ENCODE measurements at places on chromosomes 12 and 14.
A peak's percentile ranks its signal among the peaks of the same experiment; 100 is the strongest.

DNA sequence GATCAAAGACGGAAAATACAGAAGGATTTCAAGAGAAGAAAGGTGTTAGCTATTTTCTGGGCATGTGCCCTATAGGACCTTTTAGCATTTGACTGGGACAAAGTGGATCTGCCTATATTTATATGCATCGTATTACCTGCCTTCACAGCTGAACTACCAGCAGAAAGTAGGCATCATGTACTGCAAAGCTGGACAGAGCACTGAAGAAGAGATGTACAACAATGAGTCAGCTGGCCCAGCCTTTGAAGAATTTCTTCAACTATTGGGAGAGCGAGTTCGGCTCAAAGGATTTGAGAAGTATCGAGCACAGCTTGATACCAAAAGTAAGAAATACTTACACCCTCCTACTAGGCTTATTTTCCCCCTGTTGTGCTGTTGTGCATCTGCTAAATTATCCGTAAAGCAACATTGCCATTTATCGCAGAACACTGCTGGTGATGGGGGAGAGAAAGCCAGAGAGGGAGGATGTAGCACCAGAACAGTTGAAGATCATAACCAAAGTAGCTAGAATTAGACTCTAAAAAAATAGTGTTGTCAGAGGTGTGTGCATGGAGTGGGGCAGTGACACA is 282.0 kb upstream of the RGS6 start:
- H3K4me1 ChIP-seq = peaks cover 1% of the 10 kb centered on the region
- peaks cover 3% of the 10 kb centered on the region for H3K36me3 ChIP-seq
- H3K27ac ChIP-seq = peak overlapping the region; percentile 24
- H3K27me3 ChIP-seq = no peaks in the 10 kb centered on the region
- no peak for DNase-seq
- H3K4me3 ChIP-seq = no peak overlapping the region

DNA sequence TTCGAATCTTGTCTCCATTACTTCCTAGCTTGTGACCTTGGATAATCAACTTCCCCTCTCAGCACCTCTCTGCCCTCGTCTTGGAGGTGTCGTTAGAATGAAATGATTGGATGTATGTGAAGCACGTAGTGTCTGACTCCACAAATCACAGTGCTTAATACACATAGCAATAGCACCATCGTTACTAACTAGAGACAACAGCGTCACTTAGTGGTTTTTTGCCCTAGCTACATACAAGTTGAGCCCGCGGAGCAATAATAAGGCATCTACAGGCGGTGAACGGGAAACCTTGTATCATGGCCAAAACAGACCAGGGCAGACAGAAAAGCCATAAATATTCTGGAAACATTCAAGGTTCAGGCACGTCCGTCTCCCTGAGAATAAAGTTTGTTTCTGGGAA is 154.9 kb downstream of the ASCL4 start:
- H3K4me3 ChIP-seq = no peak overlapping the region
- no peaks in the 10 kb centered on the region for H3K27me3 ChIP-seq
- peak; percentile 30 for DNase-seq
- H3K27ac ChIP-seq = no peak overlapping the region
- H3K4me1 ChIP-seq = no peaks in the 10 kb centered on the region

DNA sequence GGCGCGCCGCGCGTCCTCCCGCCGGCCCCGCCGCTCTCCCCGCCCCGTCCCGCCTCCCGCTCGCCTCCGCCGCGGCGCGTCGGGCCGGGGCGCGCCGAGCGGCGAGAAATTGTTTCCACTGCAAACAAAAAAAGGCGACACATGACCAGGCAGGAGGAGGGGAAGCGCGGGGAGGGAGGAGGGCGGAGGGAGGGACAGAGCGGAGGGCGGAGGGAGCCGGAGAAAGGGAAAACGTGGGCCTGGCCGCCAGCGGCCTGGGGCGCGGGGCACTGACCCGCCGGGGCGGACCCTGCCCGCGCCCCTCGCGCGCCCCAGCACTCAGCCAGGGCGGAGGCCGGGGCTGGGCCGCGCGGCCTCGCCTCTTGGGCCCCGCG is at the start of gene FOXN3:
Gene FOXN3, minus strand, starts transcription at position 143 of the 374 bp plus-strand sequence. CDS start 4,757 bp downstream, outside the sequence.
- no peaks in the 10 kb centered on the region for H3K27me3 ChIP-seq
- peak; percentile 95 for DNase-seq
- H3K4me1 ChIP-seq = peaks cover 15% of the 10 kb centered on the region

DNA sequence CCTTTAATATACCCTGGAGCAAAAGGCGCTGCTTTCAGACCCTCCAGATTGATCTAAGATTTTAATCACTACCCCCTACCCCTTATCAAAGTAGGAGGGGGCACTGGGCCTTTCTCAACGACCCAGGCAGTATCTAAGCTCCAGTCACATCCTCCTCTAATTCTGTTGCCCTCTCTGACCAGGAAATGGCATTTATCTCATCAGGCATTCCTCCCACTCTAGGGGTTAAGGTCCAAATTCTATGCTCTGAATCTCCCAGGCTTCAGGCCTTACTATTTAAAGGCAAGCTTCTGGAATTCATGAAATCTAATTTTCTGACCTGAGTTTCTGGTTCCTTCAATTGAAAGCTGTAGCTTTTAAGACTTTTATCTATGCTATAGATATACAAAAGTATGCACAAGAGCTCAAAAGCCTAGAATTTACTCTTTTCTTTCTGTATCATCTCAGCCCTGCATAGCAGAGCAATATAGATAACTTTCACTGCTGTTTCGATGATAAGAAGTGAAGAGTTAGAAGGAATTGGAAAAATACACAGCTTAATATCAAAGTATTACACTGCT is 622.9 kb downstream of the RPS29 start:
- H3K36me3 ChIP-seq = no peaks in the 10 kb centered on the region
- H3K27me3 ChIP-seq = no peaks in the 10 kb centered on the region
- H3K4me1 ChIP-seq = no peaks in the 10 kb centered on the region
- DNase-seq = no peak
- H3K27ac ChIP-seq = no peak overlapping the region
- H3K4me3 ChIP-seq = no peak overlapping the region

- peaks cover 13% of the 10 kb centered on the region for H3K4me1 ChIP-seq
- DNase-seq = peak; percentile 48
- H3K27ac ChIP-seq = peak overlapping the region; percentile 61
- H3K27me3 ChIP-seq = no peaks in the 10 kb centered on the region
- H3K36me3 ChIP-seq = no peaks in the 10 kb centered on the region
Observed at GRCh38 chr12:49705479-49706134, 1.6 kb downstream of the FMNL3 start.

DNA sequence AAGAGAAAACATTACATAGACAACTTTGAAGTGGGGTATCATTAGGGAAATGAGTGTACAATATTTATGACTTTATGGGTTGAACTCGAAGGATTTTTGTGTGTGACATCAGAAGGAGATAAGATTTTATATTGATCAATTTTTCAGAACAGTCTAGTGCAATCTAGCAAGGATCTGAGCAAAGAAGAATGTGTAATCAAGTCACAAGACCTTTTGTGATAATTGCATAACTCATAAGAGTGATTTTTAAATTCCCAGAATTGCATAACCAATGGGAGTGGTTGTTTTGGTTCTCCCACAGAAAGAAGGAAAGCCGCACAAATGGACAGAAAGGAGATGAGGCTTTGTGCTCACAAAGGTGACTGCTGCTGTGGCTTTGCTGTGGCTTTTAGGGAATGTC is 441.8 kb upstream of the FLRT2 start:
- H3K4me1 ChIP-seq = no peaks in the 10 kb centered on the region
- no peaks in the 10 kb centered on the region for H3K36me3 ChIP-seq
- H3K27me3 ChIP-seq = no peaks in the 10 kb centered on the region
- no peak for DNase-seq

DNA sequence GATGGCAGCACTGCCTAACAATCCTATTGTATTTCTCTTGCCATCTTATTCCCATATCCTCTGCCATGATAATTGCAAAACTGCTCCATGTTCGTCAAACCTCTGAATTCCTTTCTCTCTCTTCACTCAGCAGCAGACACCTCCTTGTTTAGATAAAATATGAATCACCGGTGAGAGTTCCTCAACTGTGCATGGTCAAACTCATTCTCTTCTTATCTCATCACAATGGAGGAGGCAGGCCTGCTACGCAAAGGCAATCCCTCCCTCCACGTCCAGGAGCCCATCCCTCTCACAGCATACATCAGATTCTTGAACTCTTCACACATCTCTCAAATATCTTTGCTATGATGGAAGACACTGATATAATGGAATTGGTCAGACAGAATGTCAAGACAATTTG is 90.1 kb upstream of the DAAM1 start:
- no peak overlapping the region for H3K27ac ChIP-seq
- H3K4me1 ChIP-seq = no peaks in the 10 kb centered on the region
- no peak for DNase-seq
- no peaks in the 10 kb centered on the region for H3K27me3 ChIP-seq

DNA sequence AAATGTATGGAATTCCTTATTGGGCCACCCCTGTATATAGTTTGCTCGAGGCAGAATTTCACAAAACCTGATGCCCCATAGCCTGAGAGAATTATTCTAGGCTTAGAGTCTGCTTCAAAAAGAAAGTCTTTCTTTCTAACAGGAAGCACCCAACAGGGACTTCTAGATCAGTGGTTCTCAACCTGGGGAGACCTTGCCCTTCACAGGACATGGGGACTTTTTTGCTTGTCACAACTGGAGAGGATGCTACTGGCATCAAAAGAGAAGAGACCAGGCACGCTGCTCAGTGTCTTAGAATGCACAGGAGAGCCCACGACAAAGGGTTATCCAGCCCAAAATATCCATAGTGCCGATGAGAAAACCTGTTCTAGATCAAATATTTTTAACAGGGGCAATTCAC is 18.9 kb downstream of the WSB2 start:
- H3K4me1 ChIP-seq = no peaks in the 10 kb centered on the region
- H3K27me3 ChIP-seq = no peaks in the 10 kb centered on the region
- no peak overlapping the region for H3K27ac ChIP-seq
- no peak overlapping the region for H3K4me3 ChIP-seq

GRCh38 chr12:105331805-105332251 is 1.3 kb downstream of the C12orf75 start:
- H3K4me3 ChIP-seq = no peak overlapping the region
- H3K27me3 ChIP-seq = no peaks in the 10 kb centered on the region
- no peaks in the 10 kb centered on the region for H3K36me3 ChIP-seq
- H3K27ac ChIP-seq = no peak overlapping the region
- H3K4me1 ChIP-seq = peaks cover 3% of the 10 kb centered on the region

GRCh38 chr12:28104316-28104715 is 85.9 kb upstream of the CCDC91 start:
- H3K27ac ChIP-seq = no peak overlapping the region
- no peak for DNase-seq
- no peak overlapping the region for H3K4me3 ChIP-seq

- no peaks in the 10 kb centered on the region for H3K27me3 ChIP-seq
- DNase-seq = no peak
Observed at GRCh38 chr14:99065551-99065950, 206.4 kb downstream of the BCL11B start.

DNA sequence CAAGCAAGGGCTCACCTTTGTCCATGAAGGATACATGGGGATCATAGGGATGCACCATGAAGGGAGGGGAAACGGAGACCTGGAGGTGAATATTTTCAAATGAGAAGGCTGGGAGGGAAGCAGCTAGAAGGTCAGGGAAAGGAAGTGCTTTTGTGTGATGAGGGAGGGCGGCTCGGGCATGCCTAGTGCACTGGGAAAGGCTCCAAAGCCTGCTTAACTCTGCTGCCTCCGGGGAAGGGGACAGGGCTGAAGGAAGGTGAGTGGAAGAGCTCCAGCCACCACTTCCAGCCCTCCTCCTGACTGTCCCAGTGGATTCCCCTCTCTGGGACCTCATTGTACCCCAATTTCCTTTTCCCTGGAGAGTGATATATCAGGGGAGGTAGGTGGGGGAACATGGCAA is 149.4 kb upstream of the PRMT8 start:
- no peak overlapping the region for H3K27ac ChIP-seq
- no peaks in the 10 kb centered on the region for H3K36me3 ChIP-seq
- DNase-seq = peak; percentile 7
- H3K4me3 ChIP-seq = no peak overlapping the region
- H3K27me3 ChIP-seq = no peaks in the 10 kb centered on the region

DNA sequence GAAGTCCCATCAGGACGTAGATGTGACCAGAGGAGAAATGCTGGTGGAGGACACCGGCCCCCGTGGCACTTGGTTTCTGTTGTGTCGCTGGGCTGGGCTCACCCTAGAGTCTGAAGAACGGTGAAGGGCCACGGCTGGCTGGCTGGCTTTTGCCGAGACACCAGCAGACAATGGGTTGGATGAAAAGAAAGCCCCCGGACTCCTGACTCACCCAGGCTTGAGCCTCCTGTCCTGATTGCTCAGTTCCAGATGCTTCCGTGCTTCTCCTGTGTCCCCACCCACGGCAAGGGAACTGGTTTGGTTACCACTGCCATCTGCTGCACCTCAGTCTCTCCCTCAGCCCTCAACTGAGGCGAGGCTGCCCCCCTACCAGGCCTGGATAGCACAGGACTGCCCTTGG is 10.4 kb upstream of the ENDOU start:
- H3K4me3 ChIP-seq = no peak overlapping the region
- no peak overlapping the region for H3K27ac ChIP-seq
- no peaks in the 10 kb centered on the region for H3K36me3 ChIP-seq
- peaks cover 9% of the 10 kb centered on the region for H3K4me1 ChIP-seq
- H3K27me3 ChIP-seq = no peaks in the 10 kb centered on the region

GRCh38 chr12:1836854-1837421 is 16.6 kb downstream of the LRTM2 start:
- H3K4me1 ChIP-seq = no peaks in the 10 kb centered on the region
- H3K4me3 ChIP-seq = no peak overlapping the region
- no peaks in the 10 kb centered on the region for H3K36me3 ChIP-seq

DNA sequence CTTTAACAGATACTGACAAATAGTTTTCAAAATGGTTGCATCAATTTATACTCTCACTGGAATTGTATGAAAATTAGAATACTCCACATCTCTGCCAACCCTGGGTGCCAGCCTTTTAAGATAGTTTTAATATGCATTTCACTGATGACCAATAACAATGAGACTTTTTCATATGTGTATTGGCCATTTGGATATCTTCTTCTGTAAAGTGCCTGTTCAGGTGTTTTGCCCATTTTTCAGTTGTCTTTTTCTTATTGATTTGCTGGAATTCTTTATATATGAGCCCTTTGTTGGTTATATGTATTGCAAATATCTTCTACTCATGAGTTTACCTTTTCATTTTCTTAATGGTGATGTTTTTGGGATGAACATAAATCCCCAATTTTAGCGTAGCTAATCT is 16.7 kb upstream of the RNU6-7 start:
- H3K36me3 ChIP-seq = no peaks in the 10 kb centered on the region
- no peak overlapping the region for H3K27ac ChIP-seq
- no peaks in the 10 kb centered on the region for H3K4me1 ChIP-seq
- H3K27me3 ChIP-seq = no peaks in the 10 kb centered on the region
- no peak overlapping the region for H3K4me3 ChIP-seq
